ELR (cell line): ENCODE measurements at places on chromosomes 2 and 18.

GRCh38 chr2:96251721-96252292 is 14.0 kb downstream of the TMEM127 start:
- peak; percentile 96 for DNase-seq

GRCh38 chr2:239057533-239057932 is 209.6 kb downstream of the TWIST2 start:
- no peak for DNase-seq

GRCh38 chr18:38690626-38691025 is 1125.0 kb upstream of the CELF4 start:
- no peak for DNase-seq

DNA sequence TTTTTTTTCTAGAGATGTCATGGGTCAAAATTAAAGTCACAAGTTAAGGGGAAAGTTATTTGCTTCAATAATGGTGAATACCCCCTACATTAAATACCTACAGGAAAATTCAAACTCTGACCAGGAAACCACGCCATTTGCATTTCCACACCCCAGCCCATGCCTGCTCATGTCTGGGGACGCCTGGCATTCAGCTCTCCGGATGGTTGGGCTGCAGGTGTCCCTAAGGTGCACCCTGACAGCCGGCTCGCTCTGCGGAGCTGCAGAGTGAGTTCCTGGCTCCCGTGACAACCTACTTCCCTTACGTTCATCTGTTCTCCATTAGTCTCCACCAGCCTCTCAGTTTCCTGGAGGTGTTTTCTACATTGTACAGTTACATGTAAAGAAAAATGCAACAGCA is 122.7 kb upstream of the RIOK3 start:
- DNase-seq: no peak

GRCh38 chr2:152031747-152032306 is 67.0 kb downstream of the CACNB4 start:
- no peak for DNase-seq

GRCh38 chr2:70944111-70944690 is 8.5 kb downstream of the ATP6V1B1 start:
- no peak for DNase-seq

- DNase-seq: peak; percentile 22
These were observed 6.1 kb downstream of the FAM124B start for GRCh38 chr2:224395620-224396390.

GRCh38 chr18:34358923-34359322 is 134.2 kb upstream of the NOL4 start:
- DNase-seq: no peak

DNA sequence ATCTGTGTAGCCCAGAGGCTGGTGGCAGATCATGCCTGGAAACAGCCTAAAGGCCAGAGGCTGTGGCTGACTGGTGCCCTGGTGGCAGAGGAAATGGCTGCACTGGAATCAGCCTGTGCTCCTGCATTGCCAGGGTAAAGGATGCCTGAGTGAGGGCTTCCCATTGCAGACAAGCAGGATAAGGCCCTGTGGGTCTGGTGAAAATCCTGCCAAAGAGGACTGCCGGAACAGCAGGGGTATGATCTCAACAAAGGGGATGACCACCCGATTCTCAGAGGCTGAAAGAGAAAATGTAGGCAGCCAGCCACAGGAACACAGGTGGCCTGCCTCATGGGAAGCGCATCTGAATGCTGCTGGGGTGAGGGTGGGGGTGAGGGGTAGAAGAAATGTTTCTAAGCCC is 48.2 kb downstream of the FBXO48 start:
- DNase-seq: no peak

GRCh38 chr2:175837046-175837445 is 165.0 kb downstream of the LNPK start:
- peak; percentile 92 for DNase-seq

GRCh38 chr2:15112216-15112615 is 448.9 kb downstream of the NBAS start:
- DNase-seq: peak; percentile 7

DNA sequence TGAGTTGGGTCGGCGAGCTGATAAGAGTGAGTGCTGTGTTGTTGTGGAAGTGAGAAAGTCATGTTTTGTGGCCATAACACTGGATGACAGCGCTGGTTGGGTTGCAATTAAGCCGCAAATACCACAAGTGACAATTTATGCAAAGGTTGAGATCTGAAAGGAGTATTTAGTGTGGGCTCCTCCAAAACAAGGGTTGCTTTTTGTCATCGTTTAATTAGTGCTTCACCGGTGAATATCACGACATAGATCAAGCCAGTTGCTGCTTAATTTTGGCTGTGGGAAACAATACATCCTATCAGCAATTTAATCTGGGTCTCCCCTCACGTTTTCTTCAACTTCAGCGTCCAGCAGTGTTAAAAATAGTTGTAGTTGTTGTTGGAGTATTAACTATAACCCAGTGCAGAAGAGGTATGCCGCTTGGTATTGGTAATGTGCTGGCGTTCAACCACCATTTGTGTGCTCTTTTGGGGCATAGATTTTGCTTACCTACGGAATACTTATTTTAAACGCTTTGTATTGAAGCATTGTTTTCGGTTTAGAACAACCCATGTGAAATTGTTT is 662 bp downstream of the ACVR2A start:
- peak; percentile 37 for DNase-seq

DNA sequence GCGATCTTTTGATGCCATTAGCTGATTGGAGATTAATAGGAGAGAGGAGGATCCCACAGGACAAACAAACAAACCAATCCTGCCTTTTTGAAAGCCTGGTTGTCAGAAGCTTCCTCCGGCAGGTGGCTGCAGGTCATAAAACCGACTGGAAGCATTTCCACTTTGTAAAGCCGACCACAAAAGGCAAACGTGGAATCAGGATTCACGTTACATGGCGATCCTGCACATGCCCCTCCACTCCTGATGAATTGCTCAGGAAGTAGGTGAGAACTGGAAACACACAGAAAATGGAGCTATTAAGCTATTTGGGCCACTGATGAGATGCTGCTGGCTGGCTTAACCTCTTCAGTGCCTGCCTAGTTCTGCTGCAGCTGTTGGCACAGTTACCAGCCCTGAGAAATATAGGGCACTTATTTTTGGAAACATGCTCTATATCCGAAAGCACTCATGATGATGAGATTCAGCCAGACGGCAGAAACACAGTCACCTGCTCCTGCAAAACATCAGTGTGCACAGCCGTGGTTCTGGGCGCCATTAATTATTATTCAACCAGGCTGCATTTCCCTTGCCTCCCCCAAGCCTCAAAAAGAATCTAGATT is 110.3 kb upstream of the ST6GAL2 start:
- no peak for DNase-seq

GRCh38 chr2:19686439-19686838 is 215.3 kb downstream of the TTC32 start:
- no peak for DNase-seq

DNA sequence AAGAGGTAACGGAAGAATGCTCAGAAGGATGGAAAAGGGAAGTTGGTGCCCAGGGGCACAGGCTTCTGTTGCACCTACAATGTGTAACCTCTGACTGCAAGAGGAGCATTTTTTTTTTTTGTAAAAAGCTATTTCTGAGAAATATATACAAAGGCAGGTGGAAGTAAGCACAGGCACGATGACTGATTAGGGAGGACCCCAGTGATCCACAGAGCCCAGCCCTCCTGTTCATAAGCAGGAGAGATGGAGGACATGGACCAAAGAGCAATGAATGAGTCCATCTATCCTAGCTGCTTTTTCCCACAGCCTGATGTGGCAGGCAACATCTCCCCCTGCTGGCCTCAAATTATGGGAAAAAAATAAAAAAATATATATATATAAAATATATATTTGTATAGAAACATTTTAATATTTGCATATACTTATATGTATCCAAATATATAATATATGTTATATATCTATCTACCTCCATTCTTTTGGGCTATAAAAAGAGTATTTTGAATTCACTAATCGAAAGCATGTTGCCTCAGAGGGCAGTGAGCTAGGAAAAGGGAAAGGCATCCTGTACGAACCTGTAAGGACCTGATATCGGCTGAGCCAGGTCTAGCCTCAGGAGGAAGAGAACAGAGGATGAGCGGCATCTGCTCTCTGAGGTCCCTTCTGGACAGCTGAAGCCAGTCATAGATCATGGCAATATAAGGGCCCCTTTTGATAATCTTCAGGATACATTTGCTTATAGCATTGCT is 166.0 kb upstream of the STK17B start:
- DNase-seq: peak; percentile 72

- no peak for DNase-seq
These were observed 390.7 kb upstream of the TMEFF2 start for GRCh38 chr2:192585418-192585817.

GRCh38 chr2:171225302-171225980 is 64.7 kb upstream of the TLK1 start:
- peak; percentile 97 for DNase-seq

DNA sequence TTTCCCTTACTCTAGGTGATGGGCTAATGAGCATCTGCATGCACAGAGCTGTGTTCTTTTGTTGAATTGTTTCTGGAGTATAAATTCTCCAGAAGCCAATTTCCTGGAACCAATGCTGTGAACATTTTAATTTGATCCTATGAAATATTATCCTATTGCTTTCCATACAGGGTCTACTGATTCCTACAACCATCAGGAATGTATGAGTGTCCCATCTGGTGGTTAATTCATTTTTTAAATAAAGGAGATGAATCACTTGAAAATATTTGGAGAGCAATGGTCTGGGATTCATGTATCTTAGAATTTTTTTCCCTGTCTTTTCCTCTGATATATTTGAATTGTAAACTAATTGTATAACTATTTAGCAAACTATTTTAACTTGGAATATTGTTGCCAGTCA is 14.0 kb downstream of the KIF5C start:
- peak; percentile 30 for DNase-seq

- peak; percentile 22 for DNase-seq
These were observed 30.9 kb downstream of the FAP start for GRCh38 chr2:162212366-162212765.
